ENCODE measurements at places on chromosomes 7 and 10.

DNA sequence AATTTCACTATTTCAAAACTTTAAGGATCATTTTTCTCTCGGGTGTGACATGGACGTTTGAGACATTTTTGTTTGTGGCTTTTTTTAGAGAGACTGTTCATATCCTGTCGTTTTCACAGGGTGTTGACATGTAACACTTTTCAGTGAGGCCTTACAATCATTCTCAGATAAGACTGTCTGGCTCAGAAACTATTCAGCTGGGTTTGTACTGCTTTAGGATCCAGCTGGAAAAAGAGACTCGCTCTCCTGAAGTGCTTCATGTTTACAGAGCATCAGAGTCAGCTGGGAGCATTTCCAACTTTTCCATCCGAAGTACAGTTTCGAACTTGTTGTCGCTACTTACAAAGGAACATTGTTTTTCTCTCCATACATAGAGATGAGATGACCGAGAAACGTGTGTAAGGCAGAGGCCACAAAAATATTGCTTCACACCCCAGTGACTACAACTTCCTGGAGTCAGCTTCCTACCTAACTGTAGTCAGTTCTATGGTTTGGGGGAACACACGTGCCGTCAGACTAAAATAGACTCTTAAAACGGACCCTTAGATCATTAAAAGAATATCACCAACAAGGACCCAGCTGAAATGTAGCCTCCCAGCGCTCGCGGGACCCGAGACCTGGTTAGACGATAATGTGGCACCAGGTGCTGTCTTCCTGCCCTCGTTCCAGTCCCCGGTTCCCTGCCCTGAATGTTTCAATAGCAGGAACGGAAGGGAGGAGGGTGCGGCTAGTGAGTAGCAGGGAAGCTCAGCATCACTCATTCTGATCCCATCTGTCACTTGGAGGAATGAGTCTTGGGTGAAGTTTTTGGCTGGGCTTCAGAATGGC, 78.0 kb downstream of the MKI67 start:
- peak overlapping the region; percentile 65 for H3K27ac ChIP-seq
- no peaks in the 10 kb centered on the region for H3K27me3 ChIP-seq
- peak overlapping the region; percentile 3 for H3K4me3 ChIP-seq
- H3K4me1 ChIP-seq = no peaks in the 10 kb centered on the region

DNA sequence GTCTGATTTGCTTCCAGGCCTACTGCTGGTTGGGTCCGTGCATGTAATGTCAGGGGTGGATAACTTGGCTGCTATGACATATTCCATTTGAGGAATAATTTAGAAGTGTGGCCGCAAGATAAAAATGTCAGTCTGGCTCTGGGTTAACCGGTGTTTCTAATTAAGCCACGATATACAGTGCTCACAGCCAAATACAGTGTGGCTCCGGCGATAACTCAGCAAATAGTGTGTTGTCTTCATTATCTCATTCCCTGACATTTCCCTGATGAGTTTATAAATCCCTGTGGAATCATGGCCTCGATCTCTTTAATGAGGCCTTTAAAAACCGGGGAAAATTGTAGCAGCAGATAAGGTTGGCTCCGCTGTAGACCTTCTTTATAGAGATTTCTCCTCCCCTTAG, 1125.0 kb downstream of the TYW1 start:
- no peak overlapping the region for H3K27ac ChIP-seq
- no peaks in the 10 kb centered on the region for H3K36me3 ChIP-seq
- no peak for DNase-seq
- H3K4me1 ChIP-seq = no peaks in the 10 kb centered on the region
- no peak overlapping the region for H3K4me3 ChIP-seq

DNA sequence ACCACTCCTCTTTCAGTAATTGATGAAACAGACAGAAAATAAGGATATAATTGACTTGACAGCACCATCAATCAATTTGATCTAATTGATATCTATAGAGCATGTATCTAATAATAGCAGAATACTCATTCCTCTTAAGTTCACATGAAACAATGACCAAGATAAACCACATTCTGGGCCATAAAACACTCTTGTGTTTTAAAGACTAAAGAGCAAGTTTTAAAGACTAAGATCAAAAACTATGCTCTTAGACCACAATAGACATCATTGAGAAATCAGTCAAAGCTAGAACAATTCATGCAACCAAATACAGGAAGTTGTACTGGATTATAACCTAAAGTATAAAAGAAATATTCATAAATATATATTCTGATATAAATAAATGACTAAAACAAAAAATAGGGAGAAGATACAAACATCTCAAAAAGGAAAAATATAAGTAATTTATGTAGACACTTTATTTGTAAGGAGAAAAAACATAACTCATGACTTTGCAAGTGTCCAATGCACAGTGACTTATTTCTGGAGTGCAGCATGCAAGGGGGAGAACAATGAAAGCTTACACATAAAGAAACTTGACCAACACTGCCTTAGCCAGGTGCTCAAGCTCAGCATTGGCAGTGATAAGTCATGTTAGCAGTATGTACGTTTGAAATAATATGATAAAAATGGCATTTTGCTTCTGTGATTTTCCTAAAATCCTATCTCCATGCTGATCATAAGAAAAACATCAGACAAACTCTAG, 312.7 kb upstream of the IGFBP3 start:
- no peaks in the 10 kb centered on the region for H3K4me1 ChIP-seq
- H3K27me3 ChIP-seq = no peaks in the 10 kb centered on the region
- no peak overlapping the region for H3K27ac ChIP-seq
- no peaks in the 10 kb centered on the region for H3K36me3 ChIP-seq

DNA sequence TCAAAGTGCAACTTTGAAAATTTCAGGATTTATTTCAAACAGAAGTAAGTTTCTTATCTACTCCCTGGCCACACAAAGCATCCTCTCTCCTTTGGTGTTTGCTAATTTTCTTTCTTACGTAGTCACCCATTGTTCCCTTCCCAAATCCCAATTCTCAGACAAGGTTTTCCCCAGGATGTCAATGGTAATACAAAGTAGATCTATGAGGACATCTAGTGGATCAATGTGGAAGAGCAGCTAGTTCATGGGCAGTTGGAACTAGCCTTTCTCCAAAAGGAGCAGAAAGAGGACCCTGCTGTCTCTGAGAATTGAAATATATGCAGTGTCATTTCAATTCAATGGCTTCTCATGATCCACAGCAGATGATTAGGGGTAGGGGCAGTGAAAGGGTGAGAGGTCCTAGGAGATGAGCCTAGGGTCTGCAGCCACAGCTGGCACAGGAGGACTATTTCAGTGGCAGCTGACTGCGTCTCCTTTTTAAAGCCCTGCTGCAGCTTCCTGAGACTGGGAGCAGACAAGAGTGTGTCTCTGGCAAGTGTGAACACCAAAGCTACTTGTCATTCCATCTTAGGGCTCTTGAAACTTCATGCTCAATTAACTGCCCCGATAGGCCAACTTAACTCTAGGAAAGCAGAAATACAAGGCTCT, 632.6 kb downstream of the KCNMA1 start:
- no peaks in the 10 kb centered on the region for H3K27me3 ChIP-seq
- H3K4me1 ChIP-seq = no peaks in the 10 kb centered on the region
- no peaks in the 10 kb centered on the region for H3K36me3 ChIP-seq
- peak; percentile 11 for DNase-seq
- H3K4me3 ChIP-seq = no peak overlapping the region
- no peak overlapping the region for H3K27ac ChIP-seq

DNA sequence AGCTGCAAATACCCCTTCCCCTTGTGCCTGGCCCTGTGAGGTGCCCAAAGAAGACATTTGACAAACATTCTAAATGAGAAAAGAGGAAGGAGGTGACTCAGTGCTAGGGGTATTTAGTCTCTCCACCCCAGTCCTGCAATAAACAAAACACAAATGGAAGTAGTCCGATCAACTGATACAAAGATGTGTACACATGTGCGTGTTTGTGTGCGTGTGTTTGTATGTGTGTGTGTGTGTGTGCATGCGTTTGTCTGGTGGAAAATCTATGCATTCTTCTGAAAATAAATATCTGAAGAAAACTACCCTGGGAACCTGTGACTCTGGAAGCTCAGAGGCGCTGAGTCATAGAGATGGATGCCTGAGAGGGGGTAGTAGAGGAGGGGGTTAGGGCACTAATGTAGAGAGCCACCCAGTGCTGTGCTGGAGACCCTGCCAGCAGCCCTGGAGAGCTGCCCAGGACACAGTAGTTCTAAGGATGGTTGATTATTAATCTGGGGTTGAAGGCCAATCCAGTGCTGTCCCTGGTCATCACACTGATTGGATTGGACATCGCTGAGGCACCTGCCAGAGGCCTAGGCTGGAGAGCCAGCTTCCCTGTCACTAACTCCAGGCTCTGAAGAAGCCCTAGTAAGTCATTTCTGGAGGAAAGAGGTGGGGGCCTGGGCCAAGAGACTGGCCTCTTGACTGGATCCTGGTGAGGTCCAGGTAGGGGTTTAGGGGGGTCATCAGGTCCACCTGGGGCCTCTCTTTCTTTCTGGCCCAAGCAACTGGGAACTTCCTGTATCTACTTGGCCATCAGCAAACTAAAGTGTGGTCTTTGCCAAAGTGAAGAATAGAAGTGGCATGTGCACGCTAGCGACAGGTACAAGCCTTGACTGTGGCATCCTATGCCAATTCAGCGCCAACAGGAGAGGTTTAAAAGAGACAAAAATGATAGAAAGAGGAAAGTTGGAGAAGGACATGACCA, 18.5 kb downstream of the SFTPA1 start:
- no peaks in the 10 kb centered on the region for H3K27me3 ChIP-seq
- no peak overlapping the region for H3K4me3 ChIP-seq
- H3K4me1 ChIP-seq = no peaks in the 10 kb centered on the region
- DNase-seq = no peak

DNA sequence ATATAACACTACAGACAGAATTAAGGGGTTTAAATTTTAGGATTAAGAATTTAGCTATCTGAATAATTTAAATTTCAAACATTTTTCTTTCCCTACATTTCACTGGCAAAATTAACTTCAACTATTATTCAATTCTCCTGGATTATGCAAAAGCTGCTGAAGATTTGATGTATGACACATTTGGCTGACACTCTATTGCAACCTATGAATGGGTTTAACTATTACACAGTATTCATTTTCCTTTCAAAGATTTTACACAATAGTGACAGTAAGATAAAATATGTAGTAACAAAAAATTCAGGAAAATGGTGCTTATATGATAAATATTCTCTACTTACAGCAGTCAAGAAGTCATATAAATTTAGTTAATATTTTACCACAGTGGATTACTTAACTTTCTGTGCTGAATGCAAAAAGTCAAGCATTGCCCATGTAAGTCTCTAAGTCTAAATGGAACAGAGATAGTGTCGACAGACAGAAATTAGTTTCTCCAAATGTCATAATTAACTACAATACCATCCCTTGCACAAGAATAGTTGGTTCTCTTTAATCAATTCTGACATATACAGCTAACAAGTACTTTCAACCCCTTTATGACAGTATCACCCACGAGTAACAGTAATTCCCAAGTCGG, 194.1 kb upstream of the FRMD4A start:
- no peaks in the 10 kb centered on the region for H3K36me3 ChIP-seq
- no peak for DNase-seq
- no peak overlapping the region for H3K4me3 ChIP-seq
- no peaks in the 10 kb centered on the region for H3K27me3 ChIP-seq
- no peaks in the 10 kb centered on the region for H3K4me1 ChIP-seq
- H3K27ac ChIP-seq = no peak overlapping the region

- no peaks in the 10 kb centered on the region for H3K36me3 ChIP-seq
- no peaks in the 10 kb centered on the region for H3K27me3 ChIP-seq
- H3K4me1 ChIP-seq = no peaks in the 10 kb centered on the region
- no peak overlapping the region for H3K4me3 ChIP-seq
These were observed 278.7 kb downstream of the SDK1 start for GRCh38 chr7:3579638-3580219.

DNA sequence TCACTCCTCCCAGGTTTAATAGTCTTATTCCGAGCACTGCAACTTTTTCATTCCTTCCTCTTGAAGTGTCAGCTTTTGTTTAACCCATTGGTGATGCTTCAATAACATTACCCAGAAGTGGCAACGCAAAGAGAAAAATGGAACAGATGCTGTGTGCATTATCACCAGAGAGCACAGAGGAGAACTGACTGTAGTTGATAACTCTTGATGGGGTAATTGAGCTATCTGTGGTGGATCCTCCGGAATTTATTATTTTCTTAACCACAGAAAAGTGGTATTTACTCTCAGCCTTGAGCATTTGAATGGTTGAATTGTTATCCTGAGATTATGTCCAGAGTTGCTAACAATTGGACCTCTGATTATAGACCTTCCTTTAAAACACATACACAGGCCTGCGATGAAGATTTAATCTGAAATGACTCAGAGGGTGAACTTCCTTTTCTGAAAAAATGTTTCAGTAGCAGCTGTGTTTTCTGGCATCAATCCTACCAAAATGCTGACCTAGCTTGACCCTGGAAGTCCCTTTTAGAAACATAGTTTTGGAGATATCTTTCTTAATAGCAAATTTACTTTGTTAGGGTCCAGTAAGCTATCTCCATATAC, 1584.4 kb upstream of the LRRTM3 start:
- no peaks in the 10 kb centered on the region for H3K4me1 ChIP-seq
- no peaks in the 10 kb centered on the region for H3K27me3 ChIP-seq
- H3K27ac ChIP-seq = no peak overlapping the region
- no peaks in the 10 kb centered on the region for H3K36me3 ChIP-seq

GRCh38 chr7:73827567-73828106, 3.2 kb upstream of the CLDN4 start:
- peaks cover 32% of the 10 kb centered on the region for H3K4me1 ChIP-seq
- no peaks in the 10 kb centered on the region for H3K27me3 ChIP-seq
- DNase-seq = peak; percentile 89

- DNase-seq = no peak
- H3K27ac ChIP-seq = no peak overlapping the region
- H3K36me3 ChIP-seq = no peaks in the 10 kb centered on the region
- no peaks in the 10 kb centered on the region for H3K27me3 ChIP-seq
- no peak overlapping the region for H3K4me3 ChIP-seq
- no peaks in the 10 kb centered on the region for H3K4me1 ChIP-seq
These were observed 348.8 kb downstream of the GALNT17 start for GRCh38 chr7:71480791-71481190.

DNA sequence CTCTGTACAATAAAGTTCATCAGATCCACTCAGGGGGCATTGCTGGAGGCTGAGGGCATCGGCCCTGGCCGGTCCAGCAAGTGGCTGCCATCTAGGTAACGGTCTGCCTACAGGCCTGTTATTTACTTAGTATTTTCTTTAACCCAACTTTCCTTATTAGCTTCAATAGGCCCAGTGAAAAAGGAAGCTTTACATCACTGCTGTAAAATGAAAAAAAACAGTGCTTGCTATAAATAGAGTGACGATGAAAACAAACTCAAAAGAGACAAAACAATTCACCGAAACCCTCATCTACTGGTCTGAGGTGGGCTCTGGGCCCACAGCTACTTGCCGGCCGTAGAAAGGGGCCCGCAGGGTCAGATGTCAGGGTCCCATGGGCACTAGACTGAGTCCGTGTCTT, 192.5 kb downstream of the ELFN1 start:
- no peak overlapping the region for H3K4me3 ChIP-seq
- no peak overlapping the region for H3K27ac ChIP-seq
- H3K4me1 ChIP-seq = no peaks in the 10 kb centered on the region
- no peaks in the 10 kb centered on the region for H3K27me3 ChIP-seq
- no peak for DNase-seq

- no peak overlapping the region for H3K4me3 ChIP-seq
- no peak overlapping the region for H3K27ac ChIP-seq
These were observed 70.0 kb upstream of the ZMIZ2 start for GRCh38 chr7:44678471-44679179.

Measured in prostate gland (tissue), 2 donors.